Left kidney (tissue), 8 donors: ENCODE measurements at places on chromosomes 13 and 19. TPM values are rescaled to one million over a fixed set of nuclear protein-coding genes. Genes with fewer than 3 reads are reported as not detected.
A peak's percentile ranks its signal among the peaks of the same experiment; 100 is the strongest.

- DNase-seq = no peak
Measured at GRCh38 chr19:3033595-3034405, 4.7 kb upstream of the TLE2 start.

- no peak for DNase-seq
Measured at GRCh38 chr13:44429311-44429710, 55.7 kb downstream of the SERP2 start.

GRCh38 chr13:22175241-22175640, 504.4 kb downstream of the FGF9 start:
- no peak for DNase-seq

GRCh38 chr13:26022538-26023292, 29.1 kb downstream of the SHISA2 start:
- peak; percentile 77 for DNase-seq

LRRC63 gene
- polyA plus RNA-seq = 0.18 TPM

SLC10A2 gene
- 0.73 TPM for polyA plus RNA-seq

- DNase-seq = no peak
Measured at GRCh38 chr13:50200988-50201387, 185.7 kb downstream of the KCNRG start.
